Fibroblast of the conjunctiva (primary cell): ENCODE measurements at places on chromosomes 3 and 15.

DNA sequence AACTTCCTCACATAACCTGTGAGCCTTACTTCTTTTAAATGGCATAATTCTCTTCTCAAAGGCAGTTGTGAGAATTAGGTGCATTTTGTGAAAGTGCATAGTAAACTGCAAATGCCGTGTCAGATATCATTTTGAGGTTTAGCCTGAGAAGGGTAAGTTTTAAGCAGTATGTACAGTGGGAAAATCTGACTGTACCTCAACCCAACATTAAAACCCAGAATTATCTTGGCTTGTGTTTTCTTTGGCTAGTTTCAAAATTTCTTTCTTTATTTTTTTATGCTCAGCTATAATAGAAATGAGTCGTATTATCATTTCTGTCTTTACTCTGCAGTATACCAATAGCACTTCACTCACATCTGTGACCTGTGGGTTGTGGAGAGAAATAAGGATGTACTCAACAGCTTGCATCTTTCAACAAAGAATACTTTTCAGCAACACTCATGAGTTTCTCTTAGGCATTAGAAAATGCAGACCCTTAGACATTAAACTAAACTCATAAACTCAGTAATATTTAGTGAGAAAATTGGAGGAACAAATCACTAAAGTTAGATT lies 65.7 kb downstream of the RASA2 start:
- no peak for DNase-seq

GRCh38 chr3:153639631-153640030 lies 477.6 kb downstream of the RAP2B start:
- DNase-seq = no peak

DNA sequence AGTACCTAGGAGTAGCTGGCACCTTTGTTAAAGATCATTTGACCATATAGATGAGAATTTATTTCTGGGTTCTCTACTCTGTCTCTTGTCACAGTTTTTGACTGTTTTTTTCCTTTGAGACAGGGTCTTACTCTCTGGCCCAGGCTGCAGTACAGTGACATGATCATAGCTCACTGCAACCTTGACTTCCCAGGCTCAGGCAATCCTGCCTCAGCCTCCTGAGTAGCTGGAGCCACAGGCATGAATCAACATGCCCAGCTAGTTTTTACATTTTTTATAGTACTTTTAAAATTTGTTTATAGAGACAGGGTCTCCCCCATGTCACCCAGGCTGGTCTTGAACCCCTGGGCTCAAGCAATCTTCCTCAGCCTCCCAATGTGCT lies 45.0 kb downstream of the BCL2L10 start:
- no peak for DNase-seq

DNA sequence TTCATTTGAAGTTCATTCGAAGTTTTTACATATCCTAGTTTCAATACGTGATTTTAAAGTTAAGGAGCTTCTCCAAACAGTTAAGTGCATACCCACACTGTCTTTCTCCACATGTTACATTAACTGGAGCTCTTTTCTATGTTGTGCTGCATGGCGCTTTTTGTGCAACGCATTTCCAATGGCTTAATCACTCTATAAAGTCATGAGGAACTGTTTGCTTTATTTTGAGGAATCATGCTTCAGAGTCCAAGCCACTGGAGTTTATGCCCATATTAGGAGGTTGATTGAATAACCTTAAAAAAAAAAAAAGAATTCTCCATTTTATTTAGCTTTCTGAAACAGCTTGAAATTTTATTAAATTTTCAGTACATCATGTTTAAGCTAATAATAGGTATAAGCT lies 109.4 kb upstream of the MBNL1 start:
- DNase-seq = peak; percentile 49

DNA sequence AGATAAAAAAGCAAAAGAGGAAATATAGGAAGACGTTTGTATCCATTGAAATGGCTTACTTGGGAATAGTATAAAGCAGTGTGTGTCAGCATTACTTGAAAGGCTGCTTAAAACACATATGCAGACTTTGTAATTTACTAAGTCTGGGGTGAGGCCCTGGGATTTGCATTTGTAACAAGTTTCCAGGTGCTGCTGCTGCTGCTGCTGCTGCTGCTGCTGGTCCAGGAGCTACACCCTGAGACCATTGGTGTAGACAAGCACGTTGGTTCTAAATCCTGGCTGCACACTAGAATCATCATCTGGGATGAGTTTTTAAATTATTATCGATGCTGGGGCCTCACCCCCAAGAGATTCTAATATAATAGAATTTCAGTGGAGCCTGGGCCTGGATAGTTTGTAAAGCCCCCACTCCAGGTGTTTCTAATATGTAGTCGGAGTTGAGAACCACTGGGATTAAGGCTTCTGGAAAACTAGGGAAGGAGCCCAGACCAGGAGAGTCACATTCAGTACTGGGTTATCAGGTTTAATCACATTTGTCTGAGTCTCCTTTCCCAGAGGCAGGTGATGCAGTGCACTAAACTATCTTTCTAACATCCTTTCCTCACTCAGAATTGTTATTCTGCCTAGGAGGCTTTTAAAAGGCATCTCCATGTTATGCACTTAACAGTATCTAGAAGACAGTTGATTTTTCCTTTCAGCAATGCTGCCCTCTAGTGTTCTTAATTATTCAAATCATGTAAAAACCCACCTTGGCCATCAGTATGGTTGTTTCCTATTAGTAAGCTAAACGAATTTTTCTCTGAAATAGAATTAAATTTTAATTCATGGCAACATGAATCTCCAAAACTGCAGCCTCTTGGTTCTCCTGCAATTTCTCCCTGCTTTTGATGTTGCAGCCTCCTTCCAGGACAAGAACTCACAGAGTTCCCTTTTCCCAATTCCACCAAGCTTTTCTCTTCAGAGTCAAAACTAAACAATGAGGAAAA lies 45.4 kb downstream of the SSR3 start:
- DNase-seq = peak; percentile 40

- DNase-seq = no peak
Observed at GRCh38 chr15:75718328-75718727, 5.7 kb upstream of the CSPG4 start.

DNA sequence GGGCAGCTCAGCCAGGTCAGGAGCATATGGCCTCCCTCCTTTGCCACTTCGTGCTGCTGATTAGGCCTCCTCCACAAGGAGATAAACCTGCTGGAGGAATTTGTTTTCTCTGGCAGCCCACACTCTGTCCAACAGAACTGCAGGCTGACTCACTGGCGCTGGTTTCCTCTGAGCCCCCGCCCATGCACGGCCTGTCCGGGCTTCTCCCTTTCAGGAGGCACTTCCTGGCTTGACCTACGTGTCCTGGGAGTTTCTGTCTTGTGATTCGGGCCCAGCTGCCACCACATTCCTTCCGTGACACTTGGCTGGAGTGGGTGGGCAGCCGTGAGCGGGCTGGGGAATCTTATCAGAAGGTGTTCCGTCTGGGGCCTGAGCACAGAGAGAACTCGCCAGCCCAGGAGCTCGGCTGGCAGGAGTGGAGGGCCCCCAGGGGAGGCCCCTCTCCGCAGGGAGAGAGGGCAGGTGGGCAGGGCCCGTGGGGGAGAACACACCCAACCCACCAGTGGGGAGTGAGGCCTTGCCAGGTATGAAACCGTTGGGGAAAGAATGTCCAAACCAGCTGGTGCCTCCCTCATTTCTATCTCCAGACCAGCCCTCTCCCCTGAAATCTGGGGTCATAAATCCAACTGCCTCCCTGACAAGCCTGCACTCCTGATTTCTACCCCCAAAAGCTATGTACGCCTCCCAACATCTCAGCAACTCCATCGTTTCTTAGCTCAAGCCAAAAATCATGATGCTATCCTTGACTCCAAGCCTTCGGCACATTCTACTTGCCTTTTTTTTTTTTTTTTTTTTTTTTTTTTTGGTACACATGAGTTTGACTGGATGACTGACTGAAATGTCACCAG lies 110.6 kb upstream of the MEF2A start:
- peak; percentile 78 for DNase-seq

GRCh38 chr15:67185621-67186225 lies 68.7 kb downstream of the AAGAB start:
- DNase-seq = no peak

- no peak for DNase-seq
Observed at GRCh38 chr15:69489073-69489571, 36.5 kb downstream of the RPLP1 start.

DNA sequence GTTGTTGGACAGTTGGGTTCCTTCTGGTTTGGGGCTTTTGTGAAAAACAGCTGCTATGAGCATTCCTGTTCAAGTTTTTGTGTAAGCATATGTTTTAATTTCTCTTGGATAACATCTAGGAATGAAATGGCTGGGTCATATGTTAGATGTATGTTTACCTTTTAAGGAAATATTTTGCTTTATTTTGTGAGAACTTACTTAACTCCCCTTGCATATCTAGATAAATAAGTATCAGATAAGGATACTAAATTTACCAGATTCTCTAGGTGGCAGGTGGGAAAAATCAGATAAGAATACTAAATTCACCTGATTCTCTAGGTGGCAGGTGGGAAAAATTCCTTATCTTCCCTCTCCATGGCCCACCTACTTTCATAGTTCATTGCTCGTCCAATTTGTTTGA lies 1.1 kb upstream of the PLS1 start:
- no peak for DNase-seq

DNA sequence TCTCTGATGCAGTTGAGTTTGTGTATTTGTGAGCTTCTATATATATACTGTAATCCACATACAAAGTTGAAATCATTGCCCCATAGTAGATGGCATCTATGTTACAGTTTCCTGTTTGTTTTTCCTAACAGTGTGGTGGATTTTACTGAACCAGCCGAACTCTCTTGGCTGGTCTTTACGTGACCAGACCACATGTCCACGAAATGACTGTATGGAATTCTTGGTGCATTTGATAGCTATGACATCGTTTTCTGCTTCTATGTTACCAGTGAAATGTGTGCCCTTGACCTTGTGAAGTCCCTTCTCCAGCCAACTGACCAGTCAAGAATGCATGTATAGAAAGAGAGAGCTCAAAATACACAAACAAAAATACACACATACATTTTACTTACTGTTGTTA lies 1.8 kb downstream of the KCNMB2 start:
- DNase-seq = no peak

DNA sequence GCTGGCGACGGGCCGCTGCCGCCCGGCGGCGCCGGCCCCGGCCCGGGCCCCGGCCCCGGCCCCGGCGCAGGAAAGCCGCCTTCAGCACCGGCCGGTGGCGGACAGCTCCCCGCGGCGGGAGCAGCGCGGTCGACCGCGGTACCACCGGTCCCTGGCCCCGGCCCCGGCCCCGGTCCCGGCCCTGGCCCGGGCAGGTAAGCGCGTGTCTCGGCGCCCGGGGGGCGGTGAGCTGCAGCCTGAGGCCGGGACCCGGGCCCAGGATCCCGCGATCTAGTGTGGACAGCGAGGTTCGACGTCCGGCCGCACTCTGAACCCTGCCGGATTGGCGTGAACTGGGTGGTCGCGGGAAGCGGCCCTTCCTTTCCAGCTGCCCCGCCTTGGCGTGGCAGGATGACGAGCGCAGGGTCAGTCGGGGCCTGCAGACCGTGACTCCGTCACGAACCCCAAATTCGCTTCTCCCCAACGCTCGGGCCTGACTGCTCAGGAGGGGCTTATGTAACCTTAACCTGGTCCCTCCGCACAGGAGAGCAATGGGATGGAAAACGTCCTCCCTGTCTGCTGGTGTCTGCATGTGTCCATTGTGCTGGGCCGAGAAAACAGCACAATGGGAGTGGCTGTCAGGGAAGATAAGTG lies 472 bp downstream of the BSN start:
- no peak for DNase-seq

DNA sequence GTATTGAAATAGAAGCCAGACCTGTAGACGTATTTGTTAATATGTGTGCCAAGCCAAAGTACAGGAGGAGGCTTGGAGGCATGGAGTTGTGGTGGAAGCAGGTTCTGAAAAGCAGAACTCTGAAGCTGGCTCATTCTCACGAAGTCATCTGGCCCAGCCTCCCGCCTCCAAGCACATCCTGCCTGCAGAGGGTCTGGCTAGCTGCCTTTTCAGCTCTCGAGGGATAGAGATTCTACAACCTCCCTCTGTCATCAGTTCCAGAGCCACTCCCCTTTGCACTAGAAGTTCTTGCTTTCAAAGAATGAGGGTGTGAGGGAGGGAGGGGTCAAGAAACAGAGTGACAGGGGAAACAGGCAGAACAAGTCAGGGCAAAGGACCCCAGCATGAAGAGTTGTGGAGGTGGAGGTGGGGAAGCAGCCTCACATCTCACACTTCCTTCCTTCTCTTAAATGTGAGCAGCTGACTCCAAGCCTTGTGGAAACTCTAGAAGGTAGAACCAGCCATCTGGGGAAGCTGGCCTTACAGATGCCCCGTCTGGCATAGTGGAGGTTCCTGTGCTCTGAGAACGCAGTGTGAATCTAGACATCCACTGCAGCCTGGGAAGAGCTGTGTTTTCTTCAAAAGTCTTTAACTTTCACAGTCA lies 95.3 kb downstream of the SLC49A4 start:
- DNase-seq = peak; percentile 68

DNA sequence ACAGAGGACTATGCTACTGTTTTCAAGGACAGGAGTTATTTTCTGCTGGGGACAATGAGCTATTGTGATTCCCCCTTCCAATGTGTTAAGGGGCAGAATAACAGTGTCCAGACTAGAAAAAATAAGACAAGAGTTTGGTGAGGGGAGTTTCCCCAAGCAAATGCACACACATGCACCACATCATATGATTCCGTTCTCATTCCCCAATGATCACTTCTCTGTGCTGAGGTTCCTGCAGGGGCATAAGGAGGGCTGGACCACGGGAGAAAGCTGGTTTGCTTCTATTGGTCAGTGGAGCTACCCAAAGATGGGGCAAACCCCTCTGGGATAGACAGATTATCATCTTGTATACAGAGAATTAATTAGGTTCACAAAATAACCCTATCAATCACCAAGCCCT lies 80.6 kb downstream of the RBPMS2 start:
- no peak for DNase-seq

DNA sequence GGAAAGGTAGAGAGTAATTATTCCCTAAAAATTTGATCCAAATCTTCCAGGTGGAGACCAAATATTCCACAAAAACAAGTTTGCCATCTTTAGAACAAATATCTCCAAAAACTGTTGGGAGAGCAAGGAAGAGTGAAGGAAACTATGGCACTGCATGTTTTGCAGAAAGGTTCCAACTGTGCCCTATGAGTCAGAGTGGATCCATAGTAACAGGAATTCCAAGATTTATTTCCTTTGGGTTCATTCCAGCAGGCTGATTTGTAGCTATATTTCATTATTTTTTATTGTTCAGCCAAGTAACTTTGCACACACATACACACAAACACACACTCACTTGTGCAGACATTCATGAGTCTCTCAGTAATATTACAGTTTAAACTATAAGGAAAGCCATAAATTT lies 459.7 kb upstream of the EPHA6 start:
- no peak for DNase-seq

GRCh38 chr3:106036696-106037095 lies 167.9 kb upstream of the CBLB start:
- no peak for DNase-seq

GRCh38 chr3:18111796-18112232 lies 313.3 kb downstream of the SATB1 start:
- no peak for DNase-seq

DNA sequence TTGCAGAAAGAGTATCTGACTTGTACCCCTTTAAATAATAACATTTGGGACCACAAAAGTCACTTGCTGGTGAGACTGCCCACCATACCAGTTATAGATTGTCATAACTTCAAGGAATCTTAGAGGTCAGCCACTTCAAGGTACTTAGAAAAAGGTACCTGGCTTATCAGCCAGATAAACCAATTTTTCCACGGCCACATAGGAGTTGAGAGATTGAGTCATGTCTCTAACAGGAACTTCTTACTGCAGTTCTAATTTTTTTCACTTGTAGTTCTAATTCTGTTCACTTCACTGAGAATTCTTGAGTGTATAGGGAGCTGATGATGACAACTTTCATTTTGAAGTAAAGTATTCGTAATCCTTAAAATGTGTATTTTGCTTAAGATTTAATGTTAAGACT lies 317.1 kb upstream of the CBLB start:
- no peak for DNase-seq
